Occipital lobe (tissue), 3 donors: ENCODE measurements at places on chromosomes 4 and X.

- DNase-seq = no peak
These were observed 3.2 kb upstream of the MAGEB2 start for GRCh38 chrX:30212172-30212571.

DNA sequence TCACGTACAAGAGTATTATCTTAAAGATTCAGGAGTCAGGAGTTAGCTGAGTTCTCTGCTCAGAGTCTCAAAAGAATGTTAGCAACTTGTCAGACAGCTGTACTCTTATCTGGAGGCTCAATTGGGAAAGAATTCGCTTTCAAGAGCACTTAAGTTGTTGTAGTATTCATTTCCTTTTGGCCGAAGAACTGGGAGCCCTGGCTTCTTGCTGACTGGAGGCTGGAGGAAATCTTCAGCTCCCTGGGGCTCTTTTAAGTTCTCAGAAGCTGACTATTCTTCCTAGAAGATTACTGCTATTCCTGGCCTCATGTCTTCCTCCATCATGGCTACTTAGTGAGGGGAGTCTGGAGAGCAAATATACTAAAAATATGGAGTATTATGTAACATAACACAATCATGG, 587.2 kb downstream of the EPHA5 start:
- DNase-seq = no peak

DNA sequence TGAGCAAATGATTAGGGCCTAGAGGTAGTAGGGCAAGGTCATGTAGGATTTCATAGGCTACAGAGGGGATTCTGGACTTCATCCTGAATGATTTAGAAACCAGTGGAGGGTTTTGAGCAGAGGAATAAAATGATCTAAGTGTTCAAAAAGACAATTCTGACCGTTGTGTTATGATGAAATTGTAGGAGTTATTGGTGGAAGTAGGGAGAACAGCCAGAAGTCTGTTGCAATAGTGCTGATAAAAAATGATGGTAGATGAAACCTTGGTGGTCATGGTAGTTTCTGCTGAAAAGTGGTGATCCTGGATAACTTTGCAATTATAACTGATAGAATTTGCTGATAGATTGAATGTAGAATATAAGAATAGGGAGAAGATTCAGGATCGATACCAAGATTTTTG, 60.2 kb downstream of the MID1IP1 start:
- no peak for DNase-seq

DNA sequence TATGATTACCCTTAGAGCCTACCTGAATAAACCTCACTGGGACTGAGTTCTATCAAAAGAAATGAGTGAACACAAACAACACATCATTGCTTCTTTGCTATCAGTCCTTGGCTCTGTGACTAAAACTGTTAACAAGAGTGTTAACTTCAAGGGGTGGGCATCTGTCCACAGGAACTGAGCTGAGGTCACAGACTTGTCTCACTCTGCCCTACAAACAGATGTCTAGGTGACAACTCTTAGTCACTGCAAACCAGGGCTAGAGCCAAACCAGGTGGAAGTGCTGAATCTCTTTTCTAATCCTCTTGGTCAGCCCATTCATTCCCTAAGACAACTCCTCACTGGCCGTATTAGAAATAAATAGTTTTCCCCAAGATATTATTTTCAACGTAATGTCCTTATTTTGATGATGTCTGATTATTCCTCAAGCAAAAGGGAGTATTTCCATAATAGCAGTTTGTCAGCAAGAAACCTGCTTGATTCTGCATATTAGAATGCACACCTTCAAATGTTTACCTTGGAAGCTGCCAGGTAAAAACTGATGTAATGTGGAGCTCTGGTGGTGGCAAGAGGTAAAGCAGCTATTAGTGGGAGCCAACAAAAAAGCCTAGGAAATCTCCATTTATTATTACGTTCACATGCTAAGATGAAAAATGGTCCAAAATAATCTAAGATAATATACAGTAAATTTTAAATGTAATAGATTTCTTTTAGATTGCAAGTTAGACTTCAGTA, 4.0 kb downstream of the COL25A1 start:
- no peak for DNase-seq

DNA sequence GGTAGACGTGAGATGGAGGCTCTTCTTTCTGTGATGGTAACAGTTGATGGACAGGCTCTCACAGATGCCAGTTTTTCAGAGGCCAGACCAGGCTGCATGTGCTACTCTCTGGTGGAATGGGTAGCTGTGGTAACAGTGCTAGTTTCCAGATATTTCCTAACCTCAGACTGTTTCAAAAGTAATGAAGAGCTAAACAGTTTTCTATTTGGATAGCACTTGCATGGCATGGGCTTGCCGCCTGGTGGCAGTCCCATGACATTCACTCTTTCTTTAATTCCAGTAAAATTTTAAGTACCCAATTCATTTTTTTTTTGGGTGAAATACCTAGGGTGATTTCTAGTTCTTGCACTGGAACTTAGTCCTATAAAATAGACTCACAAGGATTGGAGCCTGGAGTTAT, 220.2 kb upstream of the MAD2L1 start:
- DNase-seq = no peak

DNA sequence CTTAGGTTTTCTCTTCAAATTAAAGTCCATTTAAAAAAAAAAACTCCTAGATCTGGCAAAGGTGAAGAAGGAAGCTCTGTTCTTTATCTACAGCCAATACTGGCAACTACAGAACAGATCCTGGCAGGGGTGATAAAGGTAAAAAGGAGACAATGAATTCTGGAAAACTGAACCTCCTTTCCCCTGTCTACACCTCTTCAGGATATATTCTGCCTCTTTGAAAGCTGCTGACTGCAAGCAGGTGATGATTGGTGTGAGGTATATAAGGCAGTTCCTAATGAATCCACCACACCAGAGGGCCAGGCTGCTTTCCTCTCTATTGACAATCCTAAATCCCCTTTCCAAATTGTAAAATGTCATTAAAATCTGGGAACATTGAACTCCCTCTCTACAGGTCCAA, 370.1 kb downstream of the PPP3CA start:
- no peak for DNase-seq

DNA sequence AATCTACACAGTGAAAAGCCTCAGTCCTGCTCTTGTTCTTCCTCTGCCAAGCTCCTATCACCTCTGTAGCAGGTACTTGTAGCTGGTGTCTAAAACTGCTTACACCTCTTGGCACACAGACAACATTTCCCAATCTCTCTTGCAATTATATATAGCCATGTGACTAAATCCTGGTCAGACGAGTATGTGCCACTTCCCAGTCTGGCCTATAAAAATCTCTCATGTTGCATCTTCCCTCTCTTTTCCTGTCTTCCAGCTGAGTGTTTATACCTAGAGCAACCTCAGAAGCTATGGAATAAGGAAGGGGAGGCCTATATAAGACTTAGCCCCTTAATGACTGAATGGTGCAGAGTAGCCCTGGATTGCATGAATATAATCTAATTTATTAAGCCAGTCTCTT, 105.8 kb downstream of the RNF150 start:
- DNase-seq = no peak

DNA sequence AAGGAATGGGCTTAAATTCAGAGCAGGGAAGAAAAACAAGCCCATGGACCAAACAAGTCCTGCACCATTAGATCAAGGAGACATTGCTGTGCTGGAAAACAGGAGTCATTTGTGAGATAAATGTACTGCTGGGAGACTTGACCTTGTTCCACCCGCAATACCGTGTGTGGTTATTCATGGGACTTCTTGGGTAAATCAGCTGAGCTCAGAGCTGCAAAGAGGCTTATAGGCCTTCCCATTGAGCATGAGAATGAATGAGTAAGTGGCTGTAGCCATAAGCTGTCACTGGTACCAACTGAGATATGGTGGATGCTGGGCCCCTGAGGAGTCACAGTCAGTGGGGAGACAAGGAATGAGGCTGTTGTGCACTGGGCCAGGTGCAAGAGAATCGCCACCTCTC, 2.3 kb upstream of the CYTL1 start:
- DNase-seq = no peak
